ENCODE measurements at places on chromosomes 11 and 22.

- DNase-seq, result no peak
Measured at GRCh38 chr22:32958001-32958400, 100.2 kb downstream of the SYN3 start.

DNA sequence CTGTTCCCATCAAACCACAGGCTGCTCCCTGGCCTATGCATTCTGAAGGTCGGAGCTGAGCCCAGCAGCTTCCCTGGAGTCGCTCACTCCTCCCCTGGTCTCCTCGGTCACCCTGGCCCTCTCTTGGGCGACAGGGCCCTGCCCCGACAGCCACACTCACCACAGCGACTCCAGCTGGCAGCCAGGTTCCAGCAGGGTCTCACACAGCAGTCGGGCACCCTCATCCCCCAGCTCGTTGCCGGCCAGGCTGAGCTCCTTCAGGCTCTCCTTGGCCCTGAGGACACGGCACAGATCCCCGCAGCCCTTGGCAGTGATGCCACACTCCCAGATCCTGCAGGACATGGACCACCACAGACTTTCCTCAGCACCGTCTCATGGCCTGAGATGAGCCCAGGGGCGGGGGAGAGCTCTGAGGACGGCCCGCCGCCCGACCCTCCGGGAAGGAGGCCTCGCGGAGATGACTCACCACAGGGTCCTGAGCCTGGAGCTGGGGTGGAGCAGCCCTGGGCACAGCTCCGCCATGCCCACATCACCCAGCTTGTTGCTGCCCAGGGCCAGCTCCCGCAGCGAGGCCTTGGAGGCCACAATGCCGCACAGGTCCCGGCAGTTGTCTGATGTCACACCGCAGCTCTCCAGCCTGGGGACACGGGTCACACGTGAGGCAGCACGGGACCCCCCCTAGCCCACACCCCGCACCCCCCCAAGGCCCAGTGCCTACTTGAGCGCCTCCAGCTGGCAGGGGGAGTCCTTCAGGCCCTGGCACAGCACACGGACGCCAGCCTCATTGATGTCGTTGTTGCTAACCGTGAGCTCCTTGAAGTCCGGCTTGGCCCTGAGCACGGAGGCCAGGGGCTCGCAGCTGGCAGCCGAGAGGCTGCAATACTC lies 8.5 kb downstream of the RNH1 start:
- DNase-seq, result no peak

DNA sequence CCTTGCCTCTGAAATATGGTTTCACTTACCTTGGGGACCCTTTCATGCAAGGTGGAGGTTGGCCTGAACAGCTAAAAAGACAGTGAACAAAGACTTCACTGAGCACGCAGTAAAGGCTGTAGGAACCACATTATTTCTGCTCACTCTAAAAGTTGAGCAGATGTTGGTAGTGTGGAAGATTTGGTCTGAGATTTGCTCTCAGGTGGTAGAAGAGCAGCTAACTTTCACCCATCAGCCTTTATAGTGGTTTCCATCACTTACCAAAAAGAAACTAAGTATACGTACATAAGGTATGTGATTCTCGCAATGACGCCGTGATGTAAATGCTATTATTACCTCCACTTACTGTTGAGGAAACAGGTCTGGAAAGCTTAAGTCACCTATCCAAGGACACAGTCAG lies 47.3 kb downstream of the PRR5L start:
- no peak for DNase-seq

DNA sequence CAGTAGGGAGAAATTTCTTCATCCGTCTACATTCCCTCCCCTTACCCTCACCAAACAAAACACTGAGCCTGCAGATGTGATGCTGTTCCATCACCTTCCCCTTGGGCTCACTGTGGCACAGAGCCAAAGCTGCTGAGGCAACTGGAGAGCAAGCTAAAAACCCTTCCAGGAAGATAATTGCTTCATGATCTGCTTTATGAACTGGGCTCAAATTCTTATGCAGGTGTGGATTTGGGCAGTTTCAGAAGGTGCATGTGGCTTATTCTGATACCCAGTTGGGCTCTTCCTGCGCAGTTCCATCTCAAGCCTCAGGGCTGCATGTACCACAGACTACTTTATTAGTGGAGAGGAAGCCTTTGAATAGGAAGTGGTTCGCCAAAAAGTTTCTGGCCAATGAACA lies 58.3 kb downstream of the AAMDC start:
- DNase-seq, result no peak

DNA sequence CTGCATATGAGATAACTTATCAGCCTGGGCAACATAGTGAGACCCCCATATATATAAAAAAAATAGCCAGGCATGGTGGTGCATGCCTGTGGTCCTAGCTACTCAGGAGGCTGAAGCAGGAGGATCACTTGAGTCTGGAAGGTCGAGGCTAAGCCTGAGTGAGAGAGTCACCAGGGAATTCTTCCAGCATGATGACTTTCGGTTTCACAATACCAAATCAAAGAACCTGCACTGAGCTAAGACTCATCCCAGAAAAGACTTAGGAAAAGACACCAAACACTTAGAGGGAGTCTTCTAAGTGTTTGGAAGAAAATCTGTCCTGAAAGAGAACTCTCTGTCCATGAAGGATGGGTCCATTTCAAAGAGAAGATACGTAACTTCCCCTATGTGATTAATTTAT lies 12.7 kb downstream of the STK33 start:
- no peak for DNase-seq

GRCh38 chr11:35347173-35347878 lies 72.0 kb downstream of the SLC1A2 start:
- no peak for DNase-seq

Measured in nephron progenitor cell (in vitro differentiated cells).